ENCODE measurements at places on chromosomes 2 and 18. TPM values are rescaled to one million over a fixed set of nuclear protein-coding genes. Genes with fewer than 3 reads are reported as not detected.

CNDP1 gene
- not detected for total RNA-seq

DNA sequence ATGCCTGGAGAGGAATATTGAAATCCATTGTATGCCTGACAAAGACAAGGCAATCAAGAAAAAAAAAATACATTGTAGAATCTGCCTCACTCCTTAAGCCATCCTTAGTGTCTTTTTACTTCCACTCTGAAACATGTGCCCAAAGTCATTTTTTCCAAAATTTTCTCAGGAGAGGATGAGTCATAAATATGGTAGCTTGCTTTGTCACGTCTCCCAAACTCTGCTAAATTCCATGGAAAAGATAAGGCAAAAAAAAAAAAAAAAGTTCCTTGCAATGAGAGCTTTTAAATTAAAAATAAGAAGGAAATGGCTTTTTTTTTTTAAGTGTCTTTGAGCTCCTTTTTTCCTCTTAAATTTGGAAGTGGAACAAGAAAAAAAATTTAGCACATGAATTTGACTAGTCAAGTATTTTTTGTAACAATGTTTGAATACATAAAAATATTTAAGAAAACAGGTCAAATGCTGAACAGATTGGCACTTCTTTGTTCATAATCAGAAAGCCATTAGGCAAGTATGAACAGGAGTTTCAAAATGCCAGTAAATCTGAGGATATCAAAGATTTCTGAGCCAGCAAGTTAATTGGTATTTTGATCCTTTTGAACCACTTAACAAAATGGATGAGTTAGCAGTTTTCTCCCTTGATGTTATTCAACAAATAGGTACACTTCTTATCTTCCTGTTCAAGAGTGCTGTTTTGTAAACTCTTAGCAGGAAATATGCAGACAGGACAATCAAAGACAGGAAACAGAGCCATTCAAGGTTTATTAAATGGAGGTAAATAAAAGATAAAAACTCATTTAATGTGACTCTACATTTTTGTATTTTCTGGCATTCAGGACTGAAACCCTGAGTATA, 247.3 kb upstream of the SP5 start:
- H3K4me1 ChIP-seq = peaks cover 57% of the 10 kb centered on the region
- no peak overlapping the region for H3K27ac ChIP-seq
- H3K36me3 ChIP-seq = no peaks in the 10 kb centered on the region
- H3K27me3 ChIP-seq = no peaks in the 10 kb centered on the region
- no peak overlapping the region for H3K4me3 ChIP-seq
- no peak for DNase-seq

CFAP65 gene
- total RNA-seq = not detected

- H3K4me3 ChIP-seq = no peak overlapping the region
- no peaks in the 10 kb centered on the region for H3K36me3 ChIP-seq
- no peaks in the 10 kb centered on the region for H3K4me1 ChIP-seq
- DNase-seq = no peak
- no peak overlapping the region for H3K27ac ChIP-seq
Observed at GRCh38 chr2:157692768-157693167, 64.1 kb upstream of the ACVR1C start.

GRCh38 chr2:174300114-174300513, 34.6 kb upstream of the SP9 start:
- DNase-seq = peak; percentile 8
- H3K27me3 ChIP-seq = no peaks in the 10 kb centered on the region
- H3K36me3 ChIP-seq = no peaks in the 10 kb centered on the region
- 0 out of 2 replicates have a peak, but pooled peaks cover 9% of the 10 kb centered on the region for H3K4me1 ChIP-seq

- no peak for DNase-seq
- no peak overlapping the region for H3K27ac ChIP-seq
- no peaks in the 10 kb centered on the region for H3K4me1 ChIP-seq
Observed at GRCh38 chr2:37459095-37459981, 114.9 kb downstream of the QPCT start.

ASB1 gene
- total RNA-seq = 48.6 TPM

MRO gene
- total RNA-seq = not detected

PTMA gene
- 1,086 TPM for total RNA-seq

- H3K4me3 ChIP-seq = no peak overlapping the region
- H3K36me3 ChIP-seq = peaks cover 2% of the 10 kb centered on the region
- H3K27me3 ChIP-seq = no peaks in the 10 kb centered on the region
- H3K4me1 ChIP-seq = peaks cover 46% of the 10 kb centered on the region
- no peak for DNase-seq
- H3K27ac ChIP-seq = peak overlapping the region; percentile 45
Observed at GRCh38 chr2:39447266-39448168, 10.4 kb upstream of the MAP4K3 start.

DNA sequence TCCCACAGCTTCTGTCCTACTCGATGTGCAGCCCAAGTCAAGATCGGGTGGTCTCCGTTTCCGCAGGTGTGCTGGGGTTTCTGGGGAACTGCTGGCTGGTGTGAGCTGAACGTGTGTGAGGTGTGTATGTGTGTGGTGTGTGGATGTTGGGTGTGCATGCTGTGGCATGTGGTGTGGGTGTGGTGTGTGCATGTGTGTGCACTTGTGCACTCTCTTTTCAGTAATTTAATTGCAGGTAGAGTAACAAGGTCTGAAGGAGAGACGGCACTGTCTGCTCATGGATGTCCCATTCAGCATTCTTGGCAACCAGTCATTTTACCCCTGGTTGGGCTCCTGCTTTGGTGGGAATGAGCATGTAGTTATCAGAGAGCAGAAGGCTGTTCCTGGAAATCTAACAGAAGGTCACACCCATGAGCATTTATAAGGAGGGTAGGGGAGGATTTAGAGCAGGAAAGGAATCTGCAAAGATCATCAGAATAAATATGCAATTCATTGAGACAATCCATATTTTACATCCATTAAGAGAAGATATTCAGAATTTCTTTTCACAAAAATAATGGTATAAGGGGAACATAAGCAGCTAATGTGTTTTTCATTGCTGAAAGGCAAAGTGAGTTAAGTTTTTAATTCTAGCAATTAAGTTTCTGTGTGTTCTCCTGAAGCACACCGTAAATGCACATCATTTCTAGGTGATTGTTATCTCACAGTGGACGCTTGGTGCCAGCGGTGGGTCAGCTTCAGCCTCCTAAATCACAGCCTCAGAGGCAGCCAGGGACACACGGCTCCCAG, 60.7 kb downstream of the ADI1 start:
- peaks cover 19% of the 10 kb centered on the region for H3K4me1 ChIP-seq
- no peak overlapping the region for H3K27ac ChIP-seq
- peaks cover 32% of the 10 kb centered on the region for H3K36me3 ChIP-seq
- no peak for DNase-seq
- no peak overlapping the region for H3K4me3 ChIP-seq
- H3K27me3 ChIP-seq = no peaks in the 10 kb centered on the region

- no peaks in the 10 kb centered on the region for H3K4me1 ChIP-seq
- H3K36me3 ChIP-seq = no peaks in the 10 kb centered on the region
- H3K27ac ChIP-seq = no peak overlapping the region
- DNase-seq = peak; percentile 11
- H3K4me3 ChIP-seq = no peak overlapping the region
Observed at GRCh38 chr2:182642328-182642727, 73.7 kb upstream of the DNAJC10 start.

WDFY1 gene
- 92.1 TPM for total RNA-seq

- DNase-seq = no peak
- H3K27ac ChIP-seq = no peak overlapping the region
- H3K4me1 ChIP-seq = no peaks in the 10 kb centered on the region
- no peaks in the 10 kb centered on the region for H3K27me3 ChIP-seq
- H3K4me3 ChIP-seq = no peak overlapping the region
Observed at GRCh38 chr18:45684341-45685115, 39.5 kb upstream of the SLC14A1 start.

DNA sequence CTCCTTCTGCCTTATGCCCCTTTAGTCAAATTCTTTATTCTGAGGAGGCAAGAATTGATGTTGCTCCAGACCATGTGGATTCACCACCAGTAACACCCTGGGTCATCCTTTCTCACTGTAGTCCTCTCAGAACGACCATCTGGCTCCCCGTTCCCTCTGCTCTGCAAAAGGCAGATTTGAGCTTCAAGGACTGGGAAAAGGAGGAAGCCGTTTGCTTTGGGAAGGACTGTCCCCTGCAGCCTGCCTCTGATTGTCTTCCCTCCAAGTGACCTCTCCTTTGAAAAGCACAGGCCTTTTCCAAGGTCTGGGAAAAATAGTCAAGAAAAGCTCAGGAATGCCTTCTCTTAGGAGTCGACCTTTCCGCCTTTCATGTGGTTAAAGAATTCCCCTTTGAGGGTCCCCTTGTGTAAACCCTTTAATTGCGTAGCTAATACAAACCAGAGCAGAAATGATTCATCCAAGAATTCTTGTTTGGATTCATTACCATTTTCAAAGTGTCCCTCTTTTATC, 130.1 kb upstream of the COPS8 start:
- 0 out of 2 replicates have a peak, but pooled peaks cover 4% of the 10 kb centered on the region for H3K4me1 ChIP-seq
- peak; percentile 32 for DNase-seq
- no peaks in the 10 kb centered on the region for H3K27me3 ChIP-seq
- H3K27ac ChIP-seq = no peak overlapping the region
- H3K4me3 ChIP-seq = no peak overlapping the region
- no peaks in the 10 kb centered on the region for H3K36me3 ChIP-seq

GRCh38 chr2:9135822-9136558, 70.6 kb upstream of the ASAP2 start:
- H3K4me3 ChIP-seq = no peak overlapping the region
- DNase-seq = no peak
- H3K36me3 ChIP-seq = no peaks in the 10 kb centered on the region
- H3K4me1 ChIP-seq = peaks cover 32% of the 10 kb centered on the region

DNA sequence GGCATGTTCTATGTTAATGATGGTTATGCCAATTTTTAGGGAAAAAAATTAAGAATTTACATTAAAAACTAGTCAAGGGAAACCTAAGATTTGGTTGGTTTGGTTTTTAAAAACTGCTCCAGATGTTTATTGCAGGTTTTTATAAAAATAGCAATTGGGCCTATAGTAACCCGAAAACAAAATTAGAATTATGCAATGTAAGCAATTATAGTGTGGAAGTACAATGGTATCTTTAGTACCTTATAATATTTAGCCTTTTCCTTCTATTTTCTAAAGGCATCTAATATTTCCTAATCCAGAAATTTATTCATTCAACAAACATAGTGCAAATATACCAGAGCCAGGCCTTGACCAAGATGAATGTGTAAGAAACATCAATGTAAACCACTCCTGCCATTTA, 27.3 kb downstream of the CACNB4 start:
- 0 out of 2 replicates have a peak, but pooled peaks cover 7% of the 10 kb centered on the region for H3K4me1 ChIP-seq
- no peak overlapping the region for H3K4me3 ChIP-seq
- H3K27me3 ChIP-seq = peaks cover 12% of the 10 kb centered on the region
- no peaks in the 10 kb centered on the region for H3K36me3 ChIP-seq
- DNase-seq = no peak

DNA sequence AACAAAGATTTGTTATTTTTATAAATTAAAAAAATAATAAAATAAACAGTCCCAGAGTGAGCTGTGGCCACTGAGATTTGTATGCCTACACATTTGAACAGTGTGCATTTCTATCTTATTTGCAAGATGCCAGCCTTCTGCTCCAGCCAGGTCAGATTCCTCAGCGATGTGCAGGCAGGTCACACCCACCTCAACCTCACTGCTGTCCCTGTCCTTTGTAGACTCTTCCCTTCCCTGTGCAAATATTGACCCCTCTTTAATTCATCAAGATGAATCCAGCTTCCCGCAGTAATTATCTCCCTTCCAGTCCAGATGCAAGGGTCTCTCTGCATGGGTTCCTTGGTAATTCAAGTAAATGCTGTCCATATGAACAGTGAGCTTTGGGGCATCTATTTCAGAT, 256.2 kb downstream of the PIEZO2 start:
- no peak overlapping the region for H3K27ac ChIP-seq
- no peaks in the 10 kb centered on the region for H3K27me3 ChIP-seq
- DNase-seq = peak; percentile 73
- H3K36me3 ChIP-seq = no peaks in the 10 kb centered on the region

GRCh38 chr2:69296421-69296820, 90.6 kb downstream of the GFPT1 start:
- peaks cover 16% of the 10 kb centered on the region for H3K36me3 ChIP-seq
- no peak for DNase-seq
- no peak overlapping the region for H3K4me3 ChIP-seq
- no peak overlapping the region for H3K27ac ChIP-seq

GRCh38 chr18:3466872-3467271, 16.9 kb downstream of the TGIF1 start:
- H3K27me3 ChIP-seq = no peaks in the 10 kb centered on the region
- H3K36me3 ChIP-seq = no peaks in the 10 kb centered on the region
- DNase-seq = no peak
- H3K27ac ChIP-seq = no peak overlapping the region

CRYGD gene
- not detected for total RNA-seq

- no peak for DNase-seq
- H3K27me3 ChIP-seq = no peaks in the 10 kb centered on the region
- H3K4me1 ChIP-seq = no peaks in the 10 kb centered on the region
Observed at GRCh38 chr2:41495050-41495449, 552.8 kb upstream of the PKDCC start.

Measured in HepG2 (cell line).